ENCODE measurements at places on chromosomes 5 and 9.

- DNase-seq, result no peak
Measured at GRCh38 chr5:76234665-76235064, 151.5 kb downstream of the SV2C start.

DNA sequence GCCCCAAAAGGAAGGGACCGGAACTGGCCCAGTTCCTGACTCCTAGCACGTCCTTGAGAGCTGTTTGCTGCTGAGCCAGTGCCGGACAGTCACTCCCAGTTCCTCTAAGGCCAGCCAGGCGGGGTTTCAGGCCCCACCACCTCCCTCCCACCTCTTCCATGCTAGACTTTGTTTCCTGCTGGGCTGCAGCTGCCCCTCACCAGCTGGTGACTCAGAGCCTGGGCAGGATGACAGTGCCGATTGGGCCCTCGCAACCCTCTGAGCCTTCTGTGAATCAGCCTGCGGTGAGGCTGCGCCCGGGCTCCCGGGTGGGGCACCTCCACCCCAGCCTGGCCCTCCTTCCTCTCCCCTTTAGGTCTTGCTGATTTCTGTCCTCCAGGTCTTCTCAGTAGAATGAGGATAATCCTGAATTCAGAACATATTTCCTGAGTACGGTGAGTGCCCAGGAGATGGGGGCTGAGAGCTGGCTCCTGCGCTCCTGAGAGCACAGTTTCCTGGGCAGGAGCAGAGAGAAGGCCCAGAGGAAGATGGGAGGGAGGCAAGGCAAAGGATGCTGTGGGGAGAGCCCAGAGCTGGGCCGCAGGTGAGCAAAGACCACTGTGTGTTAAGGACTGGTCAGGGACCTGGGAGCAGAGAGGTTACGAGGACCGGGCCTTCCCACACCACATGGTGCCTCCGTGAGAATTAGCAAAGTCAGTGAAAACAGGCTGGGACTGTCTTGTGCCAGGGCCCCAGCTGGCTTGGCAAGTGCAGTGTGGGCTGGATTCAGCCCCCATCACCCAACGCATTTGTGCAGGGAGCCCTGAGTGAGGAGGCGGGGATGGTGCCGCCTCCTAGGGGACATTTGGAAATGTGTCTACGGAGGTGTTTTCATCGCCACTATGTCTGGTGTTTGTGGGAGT, 32.9 kb upstream of the STXBP1 start:
- DNase-seq, result peak; percentile 80

DNA sequence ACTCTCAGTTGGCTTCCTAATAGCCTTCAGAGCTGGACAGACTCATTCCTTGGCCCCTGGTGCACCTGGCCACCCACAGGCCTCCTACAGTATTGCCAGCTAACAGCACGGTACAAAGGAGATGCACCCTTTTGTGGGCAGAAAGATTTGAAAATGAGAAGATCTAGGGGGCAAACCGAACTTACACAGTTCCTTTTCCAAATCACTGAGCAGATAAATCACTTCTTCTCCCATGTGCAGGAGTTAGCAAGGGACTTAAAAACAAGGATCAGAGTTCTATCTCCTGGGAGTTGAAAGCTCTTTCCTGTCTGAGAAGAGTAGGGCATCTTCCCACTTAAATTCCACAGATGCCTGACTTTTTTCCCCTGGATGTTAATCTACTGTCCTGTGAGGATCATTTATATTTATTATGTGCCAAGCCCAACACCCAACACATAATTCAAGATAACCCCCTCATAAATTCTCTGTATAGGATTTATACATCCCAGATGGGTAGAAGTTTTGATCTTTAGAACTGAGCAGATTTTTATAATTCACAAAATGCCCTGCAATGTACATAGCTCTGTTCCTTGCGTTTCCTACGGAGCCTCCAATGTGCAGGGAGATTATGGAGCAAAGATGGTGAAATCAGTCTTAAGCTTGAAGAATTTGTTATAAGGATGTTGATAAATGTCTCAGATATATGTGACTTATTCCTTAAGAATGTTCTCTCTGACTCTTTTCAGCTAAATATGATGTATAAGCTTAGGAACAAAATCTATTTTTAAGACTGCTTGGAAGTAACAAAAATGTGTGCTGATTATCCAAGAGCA, 207.2 kb upstream of the DAPK1 start:
- no peak for DNase-seq

DNA sequence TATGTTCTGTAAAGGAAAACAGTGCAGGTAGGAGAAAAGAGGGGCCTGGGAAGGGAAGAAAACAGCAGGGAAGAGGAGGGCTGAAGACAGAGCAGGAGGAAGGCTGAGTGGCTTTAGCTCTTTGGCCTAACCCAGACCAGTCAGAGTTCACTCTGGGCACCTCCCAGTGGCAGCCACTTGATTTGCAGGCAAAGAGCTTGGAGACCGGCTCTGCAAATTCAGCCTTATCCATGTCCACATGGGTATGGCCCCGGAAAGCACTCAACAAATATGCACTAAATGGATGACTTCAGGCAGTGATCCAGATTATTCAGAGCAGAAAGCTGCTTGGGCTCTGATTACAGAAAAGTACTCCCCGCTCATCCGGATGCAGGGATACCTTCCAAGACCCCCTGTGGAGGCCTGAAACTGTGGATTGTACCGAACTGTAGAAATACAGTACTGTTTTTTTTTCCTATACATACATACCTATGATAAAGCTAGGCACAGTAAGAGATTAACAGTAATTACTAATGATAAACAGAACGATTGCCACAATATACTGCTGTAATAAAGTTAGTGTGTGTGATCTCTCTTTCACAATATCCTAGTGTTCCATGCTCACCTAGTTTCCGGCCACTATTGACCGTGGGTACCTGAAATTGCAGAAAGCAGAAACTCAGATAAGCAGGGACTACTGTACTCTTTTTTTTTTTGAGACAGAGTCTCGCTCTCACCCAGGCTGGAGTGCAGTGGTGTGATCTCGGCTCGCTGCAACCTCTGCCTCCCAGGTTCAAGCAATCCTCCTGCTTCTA, 4.6 kb upstream of the RNU6ATAC start:
- no peak for DNase-seq

- no peak for DNase-seq
Measured at GRCh38 chr5:6423327-6424109, 25.1 kb upstream of the UBE2QL1 start.

GRCh38 chr9:90029996-90030395, 425.2 kb downstream of the GADD45G start:
- DNase-seq, result no peak

GRCh38 chr5:148685520-148686134, 31.3 kb upstream of the HTR4 start:
- DNase-seq, result no peak

- DNase-seq, result no peak
Measured at GRCh38 chr9:123450996-123451395, 95.0 kb downstream of the CRB2 start.

DNA sequence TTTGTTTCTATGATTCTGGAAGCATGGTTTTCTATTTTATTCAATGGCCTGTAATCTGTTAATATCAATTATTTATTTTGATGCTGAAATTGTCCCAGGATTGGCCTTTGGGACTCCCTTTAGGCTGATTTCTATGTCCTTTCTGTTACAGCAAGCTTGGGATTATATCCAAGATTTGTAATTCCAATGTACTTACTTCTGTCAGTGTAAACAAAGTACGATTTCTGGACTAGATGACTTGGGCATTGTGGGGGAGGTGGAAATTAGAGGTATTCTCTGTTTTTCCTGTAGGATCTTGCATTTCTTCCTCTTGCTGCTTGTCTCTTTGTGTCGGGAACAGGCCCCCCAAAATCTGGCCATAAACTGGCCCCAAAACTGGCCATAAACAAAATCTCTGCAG, 3.7 kb downstream of the PCDHGA12 start:
- DNase-seq, result no peak

GRCh38 chr5:125974679-125975078, 448.5 kb upstream of the GRAMD2B start:
- DNase-seq, result no peak

DNA sequence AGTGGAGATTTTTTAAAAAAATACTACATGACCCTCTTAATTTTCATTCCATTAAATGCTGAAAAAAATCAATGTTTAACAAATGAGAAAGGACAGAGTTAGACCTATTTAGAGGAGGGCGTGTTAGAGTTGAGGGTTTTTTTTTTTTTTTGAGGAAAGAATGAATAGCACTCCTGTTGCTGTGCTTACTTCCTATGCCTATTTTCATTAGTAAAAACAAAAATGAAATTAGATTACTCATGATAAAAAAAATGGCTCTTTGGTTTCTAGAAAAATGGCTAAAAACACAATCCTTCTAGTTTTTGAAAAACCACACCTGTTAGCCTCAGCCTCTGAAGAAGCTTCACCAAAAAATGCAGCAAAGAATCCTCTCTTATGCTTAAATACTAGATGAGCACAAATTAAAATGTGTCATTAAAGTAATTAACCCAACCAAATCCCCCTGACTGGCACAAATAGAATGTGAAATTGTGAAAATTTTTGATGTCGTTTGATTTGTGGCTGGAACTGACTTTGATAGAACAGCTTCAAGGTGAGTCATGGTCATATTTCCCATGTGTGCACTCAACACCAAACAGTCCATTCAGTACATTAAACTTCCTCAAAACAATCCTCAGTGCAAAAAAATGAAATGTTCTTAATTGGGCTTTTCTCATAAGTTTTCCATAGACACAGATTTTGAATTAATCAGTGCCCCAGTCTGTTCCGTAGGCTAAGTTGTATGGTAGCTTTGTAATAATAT, 98.0 kb downstream of the MACIR start:
- DNase-seq, result no peak

DNA sequence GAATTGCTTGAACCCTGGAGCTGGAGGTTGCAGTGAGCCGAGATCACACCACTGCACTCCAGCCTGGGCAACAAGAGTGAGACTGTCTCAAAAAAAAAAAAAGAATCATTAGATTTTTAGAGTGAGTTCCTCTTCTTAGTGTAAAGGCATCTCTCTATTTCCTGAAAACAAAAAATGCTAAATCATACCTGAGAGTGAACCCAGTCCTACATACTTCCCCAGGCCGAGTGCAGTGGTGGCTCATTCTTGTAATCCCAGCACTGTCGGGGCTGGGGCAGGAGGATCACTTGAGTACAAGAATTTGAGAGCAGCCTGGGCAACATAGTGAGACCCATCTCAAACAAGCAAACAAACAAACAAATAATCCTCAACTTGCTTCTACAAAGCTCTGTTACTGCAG, 38.2 kb upstream of the LPAR1 start:
- no peak for DNase-seq

GRCh38 chr9:76652894-76653293, 111.3 kb upstream of the PCA3 start:
- peak; percentile 86 for DNase-seq

- DNase-seq, result peak; percentile 23
Measured at GRCh38 chr5:34695275-34696027, 39.3 kb downstream of the RAI14 start.

DNA sequence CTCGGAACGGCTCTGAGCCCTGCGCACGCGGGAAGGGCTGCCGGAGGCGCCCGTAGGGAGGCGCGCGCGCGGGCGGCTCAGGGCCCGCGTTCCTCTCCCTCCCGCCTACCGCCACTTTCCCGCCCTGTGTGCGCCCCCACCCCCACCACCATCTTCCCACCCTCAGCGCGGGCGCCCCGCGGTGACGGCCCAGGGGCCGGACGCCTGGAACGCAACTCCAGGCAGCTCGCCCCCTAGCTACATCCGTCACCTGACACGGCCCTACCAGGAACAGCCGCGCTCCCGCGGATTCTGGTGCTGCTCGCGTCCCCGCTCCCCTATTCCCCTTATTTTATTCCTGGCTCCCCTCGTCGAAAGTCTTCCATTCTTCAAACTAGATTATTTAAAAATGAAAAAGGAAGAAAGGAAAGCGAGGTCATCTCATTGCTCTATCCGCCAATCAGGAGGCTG, at the start of gene CDKN2B-AS1:
Gene CDKN2B-AS1 (plus strand): TSS at position 236 of the 450 bp plus-strand sequence.
- DNase-seq, result peak; percentile 22
